ENCODE measurements at places on chromosomes 2 and 18. TPM values are rescaled to one million over a fixed set of nuclear protein-coding genes. Genes with fewer than 3 reads are reported as not detected.
A peak's percentile ranks its signal among the peaks of the same experiment; 100 is the strongest.

- no peak for DNase-seq
These were observed 54.9 kb upstream of the RAB12 start for GRCh38 chr18:8554354-8554753.

The METTL8 gene
- total RNA-seq, result 39.3 TPM

The C2orf92 gene
- 0.21 TPM for total RNA-seq

GRCh38 chr2:72330652-72331051, 183.0 kb upstream of the CYP26B1 start:
- DNase-seq, result no peak

DNA sequence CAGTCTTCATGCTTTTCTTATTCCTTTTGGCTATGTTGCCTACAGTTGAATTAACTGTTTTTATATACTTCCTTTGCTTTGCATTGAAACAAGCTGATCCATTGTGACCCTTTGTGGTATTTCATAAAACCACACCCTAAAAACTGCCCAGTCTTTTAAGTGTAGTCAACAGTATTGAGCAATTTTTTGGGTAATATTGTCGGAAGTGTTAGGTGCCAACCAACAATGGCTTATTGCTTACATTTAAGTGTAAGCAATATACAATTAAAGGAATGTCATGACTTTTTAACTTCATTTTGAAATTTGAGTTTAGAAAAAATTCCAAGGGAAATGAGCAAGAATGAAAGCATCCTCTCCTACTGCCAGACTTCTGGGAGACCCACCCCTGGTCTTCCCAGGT, 174.1 kb downstream of the NEDD4L start:
- DNase-seq, result peak; percentile 34

DNA sequence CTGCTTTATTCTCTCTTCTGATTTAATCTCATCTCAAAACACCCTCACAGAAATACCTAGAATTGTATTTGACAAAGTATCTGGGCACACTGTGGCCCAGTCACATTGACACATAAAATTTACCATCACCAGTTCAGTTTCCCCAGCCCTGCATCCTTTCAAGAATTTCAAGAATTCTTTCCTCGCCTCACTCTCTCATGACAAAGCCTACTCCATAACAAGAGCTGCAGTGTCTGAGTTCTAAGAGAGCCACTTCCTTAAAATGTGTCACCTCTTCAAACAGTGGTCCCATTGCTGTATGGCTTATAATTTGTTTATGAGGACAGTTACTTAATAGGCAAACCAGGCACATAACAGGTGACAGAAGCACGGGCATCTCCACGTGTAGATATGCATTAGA, 90.9 kb upstream of the STK39 start:
- DNase-seq, result peak; percentile 1

- DNase-seq, result no peak
These were observed 220.2 kb downstream of the SRBD1 start for GRCh38 chr2:45390861-45391260.

DNA sequence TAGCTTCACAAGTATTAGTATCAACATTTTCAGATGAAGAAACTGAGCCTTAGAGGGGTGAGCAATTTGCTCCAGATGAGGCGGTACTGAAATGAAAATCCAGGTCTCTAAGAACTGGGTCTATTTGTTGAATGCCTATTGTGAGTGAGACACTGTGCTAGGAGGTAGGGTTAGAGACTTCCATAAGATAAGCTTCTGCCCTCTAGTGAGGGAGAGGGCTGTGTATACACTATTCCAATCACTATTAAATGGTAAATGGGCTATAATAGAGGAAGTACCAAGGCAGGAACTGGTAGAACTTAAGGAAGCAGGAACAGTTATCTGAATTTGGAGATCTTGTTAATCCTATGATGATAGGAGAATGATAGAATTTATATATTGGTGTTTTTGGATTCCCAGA, 23.6 kb upstream of the GLS start:
- DNase-seq, result peak; percentile 43

The ARHGEF33 gene
- total RNA-seq, result not detected

The ANKAR gene
- 2.6 TPM for total RNA-seq

The AFF3 gene
- total RNA-seq, result 2.8 TPM

DNA sequence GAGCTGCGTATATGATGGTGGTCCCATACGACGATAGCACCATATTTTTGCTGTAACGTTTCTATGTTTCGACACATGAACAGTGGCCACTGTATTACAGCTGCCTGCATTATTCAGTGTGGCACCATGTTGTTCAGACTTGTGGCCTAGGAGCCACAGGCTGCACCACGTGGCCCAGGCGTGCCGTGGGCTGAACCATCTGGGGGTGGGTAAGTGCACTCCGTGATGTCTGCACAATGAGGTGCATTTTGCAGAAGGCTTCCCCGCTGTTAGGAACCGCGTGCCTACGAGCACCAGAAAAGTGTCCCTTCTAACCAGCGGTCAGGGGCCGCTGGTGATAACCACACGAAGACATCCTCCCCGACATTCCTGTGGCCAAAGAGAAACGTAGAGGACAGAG, 433.7 kb upstream of the MYT1L start:
- DNase-seq, result no peak

GRCh38 chr2:8680822-8681760, 765 bp upstream of the ID2 start:
- DNase-seq, result peak; percentile 72

GRCh38 chr2:238925816-238926521, 78.1 kb downstream of the TWIST2 start:
- DNase-seq, result no peak

The APLF gene
- total RNA-seq, result 6.4 TPM

DNA sequence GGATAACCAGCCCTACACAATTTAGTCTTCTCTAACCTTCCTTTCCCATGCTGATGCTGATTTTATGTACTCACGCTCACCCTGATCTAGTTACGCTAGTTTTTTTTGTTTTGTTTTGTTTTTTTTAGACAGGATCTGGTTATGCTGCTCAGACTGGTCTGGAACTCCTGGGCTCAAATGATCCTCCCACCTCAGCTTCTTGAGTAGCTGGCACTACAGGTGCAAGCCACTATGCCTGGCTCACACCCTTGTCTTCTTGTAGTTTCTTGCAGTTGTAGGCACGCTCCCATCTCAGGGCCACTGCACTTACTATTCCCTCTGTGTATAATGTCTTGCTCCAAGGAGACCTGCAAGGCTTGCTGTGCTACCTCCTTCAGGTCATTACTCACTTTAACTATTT, 6.2 kb downstream of the PELI1 start:
- no peak for DNase-seq

- DNase-seq, result no peak
These were observed 137.5 kb upstream of the CHAC2 start for GRCh38 chr2:53630026-53630606.

GRCh38 chr2:201137505-201138400, 21.8 kb downstream of the CFLAR start:
- no peak for DNase-seq

GRCh38 chr18:3409811-3410210, 40.2 kb upstream of the TGIF1 start:
- no peak for DNase-seq

DNA sequence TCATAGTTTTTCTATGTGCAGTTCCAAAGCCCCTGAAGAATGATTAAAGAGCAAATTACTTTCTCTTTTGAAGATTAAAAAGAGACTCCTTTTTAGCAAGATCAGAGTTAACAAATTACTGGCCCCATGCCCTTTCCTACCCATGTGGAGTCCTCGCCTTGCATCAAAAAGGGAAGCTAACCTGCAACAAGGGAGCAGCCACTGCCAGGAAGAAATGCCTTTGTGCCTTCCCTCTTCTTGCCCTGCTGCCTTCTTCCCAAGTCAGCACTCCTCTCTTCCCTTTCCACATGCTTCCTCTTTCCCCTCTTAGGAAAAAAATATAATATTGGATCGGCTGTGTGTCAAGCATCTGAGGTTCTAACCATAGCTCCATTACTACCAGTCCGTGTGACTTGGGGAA, 37.1 kb upstream of the CYP1B1 start:
- DNase-seq, result no peak

DNA sequence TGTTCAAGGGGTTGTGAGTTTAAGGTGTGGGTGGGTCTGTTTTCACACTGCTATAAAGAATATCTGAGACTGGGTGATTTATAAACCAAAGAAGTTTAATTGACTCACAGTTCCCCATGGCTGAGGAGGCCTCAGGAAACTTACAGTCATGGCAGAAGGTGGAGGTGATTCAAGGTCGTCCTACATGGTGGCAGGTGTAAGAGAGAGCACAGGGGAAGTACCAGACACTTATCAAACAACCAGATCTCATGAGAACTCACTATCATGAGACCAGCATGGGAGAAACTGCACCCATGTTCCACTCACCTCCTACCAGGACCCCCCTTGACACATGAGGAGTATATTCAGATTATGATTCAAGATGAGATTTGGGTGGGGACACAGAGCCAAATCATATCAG, 38.0 kb downstream of the RHBDD1 start:
- no peak for DNase-seq

- peak; percentile 39 for DNase-seq
These were observed 138.7 kb upstream of the AQP4 start for GRCh38 chr18:27004056-27004829.

The BCL2 gene
- total RNA-seq, result 8.6 TPM

Data from SK-MEL-5 (cell line).